ENCODE measurements at places on chromosomes 13 and 19. TPM values are rescaled to one million over a fixed set of nuclear protein-coding genes. Genes with fewer than 3 reads are reported as not detected.
A peak's percentile ranks its signal among the peaks of the same experiment; 100 is the strongest.

DNA sequence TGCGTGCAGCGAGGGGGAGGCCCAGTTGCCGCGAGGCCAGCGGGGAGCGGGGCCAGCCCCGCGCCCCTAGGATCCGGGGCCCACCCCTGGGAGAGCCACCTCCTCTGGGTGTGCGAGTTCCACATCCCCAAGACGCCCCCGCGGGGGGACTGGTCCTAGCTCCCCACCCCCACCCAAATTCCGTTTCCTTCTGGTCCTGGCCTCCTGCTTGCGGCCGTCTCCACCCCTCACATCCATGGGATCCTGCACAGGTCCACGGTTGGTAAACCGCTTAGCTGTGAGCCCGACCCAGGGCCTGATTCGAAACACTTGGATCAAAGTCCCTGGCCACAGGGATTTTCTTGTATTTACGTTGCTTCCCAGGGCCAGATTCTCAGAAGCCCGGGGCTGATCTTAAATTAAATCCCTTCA, 324 bp upstream of the FBXO17 start:
- no peaks in the 10 kb centered on the region for H3K36me3 ChIP-seq
- peaks cover 7% of the 10 kb centered on the region for H3K4me1 ChIP-seq
- peak; percentile 67 for DNase-seq
- H3K27me3 ChIP-seq: no peaks in the 10 kb centered on the region
- H3K4me3 ChIP-seq: peak overlapping the region; percentile 71

- no peak overlapping the region for H3K4me3 ChIP-seq
- no peak for DNase-seq
- H3K27me3 ChIP-seq: no peaks in the 10 kb centered on the region
- H3K4me1 ChIP-seq: no peaks in the 10 kb centered on the region
- no peaks in the 10 kb centered on the region for H3K36me3 ChIP-seq
These were observed 48.6 kb downstream of the CCNA1 start for GRCh38 chr13:36480726-36481427.

DNA sequence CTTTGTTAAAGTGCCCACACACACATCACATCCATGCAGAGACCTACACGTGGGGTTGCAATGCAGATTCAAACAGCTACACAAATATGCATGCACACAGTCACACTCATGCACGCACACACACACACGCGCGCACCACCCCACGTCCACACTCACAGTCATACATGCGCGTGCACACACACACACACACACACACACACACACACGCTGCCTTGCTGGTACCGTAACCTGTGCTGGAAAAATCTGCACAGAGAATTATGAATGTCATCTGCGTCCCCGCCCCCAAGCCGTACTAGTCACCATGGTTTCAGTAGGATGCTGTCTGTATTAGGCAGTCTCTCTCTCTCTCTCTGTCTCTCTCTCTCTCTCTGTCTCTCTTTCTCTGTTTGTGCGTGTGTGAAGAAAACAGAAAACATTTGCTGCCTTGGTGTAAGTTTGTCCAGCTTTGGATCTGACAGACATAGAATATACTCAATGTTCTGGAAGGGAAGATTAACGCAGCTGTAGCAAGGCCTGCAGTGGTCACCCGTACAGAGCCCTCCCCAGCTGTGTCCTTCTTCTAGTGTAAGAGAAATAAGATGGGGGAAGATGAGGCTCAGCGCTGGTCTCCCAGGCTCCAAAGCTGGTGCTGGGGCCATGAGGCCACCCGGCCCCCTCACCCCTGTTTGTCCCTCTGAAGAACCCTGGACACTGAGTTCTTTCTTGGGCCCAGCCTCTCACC, 26.4 kb upstream of the DPP9 start:
- no peak overlapping the region for H3K27ac ChIP-seq
- H3K4me1 ChIP-seq: no peaks in the 10 kb centered on the region
- no peak for DNase-seq
- H3K4me3 ChIP-seq: no peak overlapping the region

DNA sequence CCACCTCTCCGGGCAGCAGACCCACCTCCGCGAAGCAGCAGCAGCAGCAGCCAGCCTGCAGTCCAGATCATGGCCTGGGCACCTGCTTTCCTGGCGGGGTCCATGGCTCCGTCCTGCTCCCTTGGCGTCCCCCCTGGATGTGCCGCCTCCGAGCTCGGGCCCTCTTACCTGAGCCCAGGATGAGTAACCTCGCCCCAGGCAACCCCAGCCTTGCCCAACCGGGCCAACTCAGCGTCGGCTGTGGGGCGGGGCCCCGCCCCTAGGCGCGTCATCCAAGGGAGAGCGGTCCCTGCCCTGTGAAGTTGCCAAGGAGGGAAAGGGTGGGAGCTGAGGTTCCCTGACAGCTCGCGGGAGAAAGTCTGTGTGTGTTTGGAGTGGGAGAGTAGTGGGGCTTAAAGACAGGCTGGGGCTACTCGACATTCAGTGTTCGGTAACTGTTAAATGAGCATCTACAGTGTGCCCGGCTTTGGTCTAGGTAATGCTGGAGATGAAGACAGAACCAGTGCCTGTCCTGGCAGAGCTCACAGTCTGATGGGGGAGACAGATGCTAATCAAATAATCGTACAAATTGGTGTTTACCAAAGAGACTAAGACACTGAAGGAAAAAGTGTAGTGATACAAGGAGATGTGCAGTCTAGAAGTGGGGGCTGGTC, at the start of gene LYPD3:
LYPD3 (minus strand) TSS at position 141 of the 653 bp plus-strand sequence; CDS start at position 104, 37 bp downstream.
- peak; percentile 19 for DNase-seq
- no peaks in the 10 kb centered on the region for H3K4me1 ChIP-seq
- H3K4me3 ChIP-seq: peak within 1 kb of the TSS; percentile 77
- H3K36me3 ChIP-seq: no peaks in the 10 kb centered on the region
- H3K27me3 ChIP-seq: peaks cover 62% of the 10 kb centered on the region
- H3K27ac ChIP-seq: no peak within 1 kb of the TSS

GRCh38 chr19:43468354-43469159, 3.1 kb upstream of the LYPD3 start:
- no peak for DNase-seq
- H3K27me3 ChIP-seq: peaks cover 36% of the 10 kb centered on the region
- no peaks in the 10 kb centered on the region for H3K36me3 ChIP-seq

- no peaks in the 10 kb centered on the region for H3K27me3 ChIP-seq
- H3K4me1 ChIP-seq: no peaks in the 10 kb centered on the region
- peak; percentile 81 for DNase-seq
- no peaks in the 10 kb centered on the region for H3K36me3 ChIP-seq
- H3K27ac ChIP-seq: no peak overlapping the region
These were observed 10.8 kb upstream of the PDCD5 start for GRCh38 chr19:32570081-32570785.

DNA sequence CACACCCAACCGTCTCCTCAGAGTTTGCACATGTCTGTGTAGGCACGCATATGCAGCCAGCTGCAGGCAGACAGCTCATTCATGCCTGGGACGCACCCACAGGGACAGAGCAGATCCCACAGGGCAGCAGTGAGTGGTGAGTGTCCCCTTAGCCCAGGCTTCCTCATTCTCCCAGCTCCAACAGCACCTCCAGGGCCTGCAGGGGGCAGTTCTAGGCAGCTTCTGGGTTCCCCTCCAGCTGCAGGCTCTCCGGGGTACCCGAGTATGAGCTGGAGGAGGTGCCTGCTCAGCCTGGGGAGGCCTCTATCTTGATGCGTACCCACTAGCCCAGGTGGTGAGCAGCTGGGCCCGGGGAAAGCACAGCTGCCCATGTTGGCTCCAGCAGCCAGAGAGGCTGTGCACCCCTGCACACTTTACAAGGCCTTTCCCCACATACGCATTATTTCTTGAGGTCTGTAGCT, 1.3 kb upstream of the SHANK1 start:
- DNase-seq: peak; percentile 38
- peaks cover 100% of the 10 kb centered on the region for H3K27me3 ChIP-seq
- H3K36me3 ChIP-seq: no peaks in the 10 kb centered on the region
- H3K4me1 ChIP-seq: peaks cover 7% of the 10 kb centered on the region
- H3K27ac ChIP-seq: no peak overlapping the region
- H3K4me3 ChIP-seq: no peak overlapping the region

- no peak overlapping the region for H3K27ac ChIP-seq
- no peaks in the 10 kb centered on the region for H3K27me3 ChIP-seq
- peaks cover 15% of the 10 kb centered on the region for H3K4me1 ChIP-seq
- no peak for DNase-seq
- H3K36me3 ChIP-seq: no peaks in the 10 kb centered on the region
These were observed 39.6 kb downstream of the STK24 start for GRCh38 chr13:98537306-98537705.

GRCh38 chr19:32181216-32181920, 164.0 kb upstream of the ZNF507 start:
- peaks cover 8% of the 10 kb centered on the region for H3K4me1 ChIP-seq
- H3K27ac ChIP-seq: no peak overlapping the region
- H3K27me3 ChIP-seq: no peaks in the 10 kb centered on the region
- H3K36me3 ChIP-seq: no peaks in the 10 kb centered on the region
- H3K4me3 ChIP-seq: no peak overlapping the region
- peak; percentile 43 for DNase-seq

DNA sequence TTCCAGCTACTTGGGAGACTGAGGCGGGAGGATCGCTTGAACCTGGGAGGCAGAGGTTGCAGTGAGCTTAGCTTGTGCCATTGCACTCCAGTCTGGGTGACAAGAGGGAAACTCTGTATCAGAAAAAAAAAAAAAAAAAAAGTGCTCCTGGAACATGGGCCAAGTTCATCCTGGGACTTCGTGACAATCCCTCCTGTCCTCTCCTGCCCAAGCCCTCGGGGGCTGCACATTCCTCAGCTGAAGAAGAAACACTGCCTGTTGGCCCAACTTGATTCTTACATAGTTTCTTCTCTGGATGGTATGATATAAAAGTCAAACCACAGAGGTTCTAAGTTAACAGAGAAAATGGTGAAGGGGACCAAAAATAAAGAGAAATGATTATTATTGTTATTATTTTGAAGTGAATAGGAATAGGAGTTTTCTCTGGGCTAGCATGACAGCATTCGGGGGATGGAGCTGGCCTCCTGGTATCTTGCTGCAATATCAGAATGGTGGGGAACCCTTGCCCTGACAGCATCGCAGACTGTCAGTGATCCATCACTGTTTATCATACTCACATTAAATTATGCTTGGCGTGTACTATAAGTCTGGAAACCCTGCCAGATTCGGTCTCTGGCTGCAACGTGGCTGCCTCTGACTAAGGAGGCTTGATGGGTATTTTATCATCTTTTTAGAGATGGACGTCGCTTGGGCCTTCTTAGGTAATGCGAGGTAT, 113.7 kb upstream of the OXGR1 start:
- no peak overlapping the region for H3K27ac ChIP-seq
- no peaks in the 10 kb centered on the region for H3K36me3 ChIP-seq

DNA sequence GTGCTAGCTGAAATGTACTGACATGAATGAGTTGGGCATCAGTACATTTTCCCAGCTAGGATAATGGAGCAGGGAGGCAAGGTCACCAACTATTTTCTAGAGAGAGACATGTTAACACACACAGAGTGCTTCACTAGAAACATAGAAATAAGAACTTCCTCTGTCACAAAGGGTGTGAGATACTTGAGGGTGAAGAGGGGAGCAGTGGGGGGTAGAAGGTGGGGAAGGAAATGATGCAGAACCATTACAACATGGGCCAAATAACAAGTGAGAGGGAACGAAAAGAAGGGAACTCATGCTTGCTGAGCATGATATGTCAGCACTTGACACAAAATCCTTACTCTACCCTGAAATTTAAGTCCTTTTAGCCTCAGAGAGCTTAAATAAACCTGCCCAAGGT, 87.8 kb upstream of the RFC3 start:
- no peak overlapping the region for H3K27ac ChIP-seq
- H3K4me1 ChIP-seq: no peaks in the 10 kb centered on the region
- no peak overlapping the region for H3K4me3 ChIP-seq
- no peaks in the 10 kb centered on the region for H3K36me3 ChIP-seq

DNA sequence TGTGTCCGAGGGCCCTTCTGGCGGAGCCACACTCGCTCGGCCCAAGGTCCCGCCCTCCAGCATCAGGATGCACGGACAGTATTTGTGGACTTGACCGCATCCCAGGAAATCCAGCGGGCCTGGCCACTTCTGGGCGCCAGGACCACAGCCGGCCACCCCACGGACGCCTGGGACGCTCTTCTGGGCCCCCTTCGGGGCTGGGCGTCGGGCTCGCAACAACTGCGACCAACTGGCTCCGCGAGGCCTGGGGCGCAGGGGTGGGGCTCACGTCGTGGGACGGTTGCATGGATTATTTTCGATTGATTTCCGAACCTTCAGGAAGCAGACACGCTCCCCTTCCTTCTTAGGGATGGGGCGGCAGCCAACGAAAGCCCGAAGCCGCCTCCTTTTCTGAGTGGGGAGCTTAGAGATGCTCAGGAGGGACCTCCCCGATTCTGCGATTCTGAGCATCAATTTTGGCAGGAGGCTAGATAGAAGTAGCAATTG, 521 bp upstream of the NUP58 start:
- peak overlapping the region; percentile 68 for H3K4me3 ChIP-seq
- peaks cover 39% of the 10 kb centered on the region for H3K27me3 ChIP-seq
- H3K4me1 ChIP-seq: peaks cover 10% of the 10 kb centered on the region
- peak; percentile 5 for DNase-seq

The FLT3LG gene
- 0.96 TPM for total RNA-seq

GRCh38 chr19:47099576-47100050, 14.0 kb downstream of the ZC3H4 start:
- H3K4me1 ChIP-seq: peaks cover 44% of the 10 kb centered on the region
- no peak overlapping the region for H3K4me3 ChIP-seq

The CRX gene
- 0.19 TPM for total RNA-seq

The CLIP3 gene
- total RNA-seq: 8.2 TPM

The SHISA2 gene
- total RNA-seq: 367 TPM

The APOC4 gene
- total RNA-seq: not detected

The MZT1 gene
- 80.3 TPM for total RNA-seq

DNA sequence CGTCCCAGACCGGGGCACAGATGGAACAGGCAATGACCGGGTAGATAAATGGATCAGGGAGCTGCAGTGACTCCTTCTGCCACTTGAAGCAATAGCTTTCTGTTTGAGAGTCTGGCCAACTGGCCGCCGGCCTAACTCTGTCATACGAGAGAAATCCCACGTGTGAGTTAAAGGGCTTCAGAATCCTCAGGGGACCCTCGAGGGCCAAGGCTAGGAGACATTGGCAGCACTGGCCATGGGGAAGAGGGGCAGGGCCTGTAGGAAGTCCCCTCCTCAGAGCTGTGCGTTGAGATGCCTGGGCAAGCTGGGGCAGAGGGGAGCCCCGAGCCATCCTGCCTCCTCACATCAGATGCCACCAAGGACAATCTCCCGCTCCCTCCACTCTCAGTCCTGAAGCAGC, 51.6 kb downstream of the KLF2 start:
- no peaks in the 10 kb centered on the region for H3K36me3 ChIP-seq
- H3K27ac ChIP-seq: no peak overlapping the region
- H3K27me3 ChIP-seq: no peaks in the 10 kb centered on the region
- DNase-seq: no peak
- H3K4me1 ChIP-seq: no peaks in the 10 kb centered on the region

The WDR87 gene
- total RNA-seq: not detected

DNA sequence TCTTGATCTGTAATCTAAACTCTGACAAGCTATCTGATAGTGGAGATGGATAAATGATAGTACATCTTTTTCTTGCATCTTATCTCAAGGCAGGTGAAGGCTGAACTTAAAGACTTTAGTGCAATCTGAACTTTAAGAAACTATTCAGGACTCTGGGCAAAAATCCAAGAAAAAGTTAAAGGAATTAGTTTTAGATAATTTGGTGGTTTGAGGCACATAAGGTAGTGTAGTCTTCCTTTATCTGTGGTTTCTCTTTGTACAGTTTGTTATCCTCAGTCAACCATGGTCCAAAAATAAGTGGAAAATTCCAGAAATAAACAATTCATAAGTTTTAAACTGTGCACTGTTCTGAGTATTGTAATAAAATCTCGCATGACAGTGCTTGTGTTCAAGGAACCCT, 172.9 kb downstream of the UGGT2 start:
- H3K4me3 ChIP-seq: no peak overlapping the region
- H3K27ac ChIP-seq: no peak overlapping the region
- DNase-seq: no peak
- H3K27me3 ChIP-seq: no peaks in the 10 kb centered on the region
- H3K36me3 ChIP-seq: peaks cover 6% of the 10 kb centered on the region

Data from neural progenitor cell (in vitro differentiated cells).